Activated gamma-delta T cell (primary cell): ENCODE measurements at places on chromosomes 3 and 15.
A peak's percentile ranks its signal among the peaks of the same experiment; 100 is the strongest.

GRCh38 chr15:81981908-81982307 is 63.9 kb downstream of the MEX3B start:
- DNase-seq, result no peak

GRCh38 chr3:101279765-101280385 is 40.5 kb downstream of the IMPG2 start:
- no peak for DNase-seq

- no peak for DNase-seq
Observed at GRCh38 chr3:188662214-188662613, 508.3 kb downstream of the LPP start.

DNA sequence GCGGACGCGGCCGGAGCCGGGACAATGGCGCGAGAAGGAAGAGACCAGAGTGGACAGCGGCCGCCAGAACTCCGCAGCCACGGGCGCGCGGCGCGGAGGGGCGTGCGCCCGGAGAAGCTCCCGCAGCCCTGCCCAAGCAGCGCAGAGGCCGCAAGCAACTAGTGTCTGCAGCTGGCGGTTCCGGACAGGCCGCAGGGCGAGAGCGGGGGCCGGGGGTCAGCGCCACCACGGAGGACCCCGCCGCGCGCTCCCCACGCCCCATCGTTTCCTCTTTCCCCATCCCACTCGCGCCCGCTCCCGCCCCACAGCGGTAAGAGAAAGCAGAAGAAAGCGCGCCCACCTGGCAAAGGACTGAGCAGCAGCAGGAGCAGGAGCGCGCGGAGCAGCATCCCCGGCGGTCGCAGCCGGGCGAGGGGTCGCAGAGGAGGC is 440 bp downstream of the PRTG start:
- DNase-seq, result no peak

GRCh38 chr3:24128199-24129005 is 183.3 kb downstream of the NR1D2 start:
- DNase-seq, result no peak

DNA sequence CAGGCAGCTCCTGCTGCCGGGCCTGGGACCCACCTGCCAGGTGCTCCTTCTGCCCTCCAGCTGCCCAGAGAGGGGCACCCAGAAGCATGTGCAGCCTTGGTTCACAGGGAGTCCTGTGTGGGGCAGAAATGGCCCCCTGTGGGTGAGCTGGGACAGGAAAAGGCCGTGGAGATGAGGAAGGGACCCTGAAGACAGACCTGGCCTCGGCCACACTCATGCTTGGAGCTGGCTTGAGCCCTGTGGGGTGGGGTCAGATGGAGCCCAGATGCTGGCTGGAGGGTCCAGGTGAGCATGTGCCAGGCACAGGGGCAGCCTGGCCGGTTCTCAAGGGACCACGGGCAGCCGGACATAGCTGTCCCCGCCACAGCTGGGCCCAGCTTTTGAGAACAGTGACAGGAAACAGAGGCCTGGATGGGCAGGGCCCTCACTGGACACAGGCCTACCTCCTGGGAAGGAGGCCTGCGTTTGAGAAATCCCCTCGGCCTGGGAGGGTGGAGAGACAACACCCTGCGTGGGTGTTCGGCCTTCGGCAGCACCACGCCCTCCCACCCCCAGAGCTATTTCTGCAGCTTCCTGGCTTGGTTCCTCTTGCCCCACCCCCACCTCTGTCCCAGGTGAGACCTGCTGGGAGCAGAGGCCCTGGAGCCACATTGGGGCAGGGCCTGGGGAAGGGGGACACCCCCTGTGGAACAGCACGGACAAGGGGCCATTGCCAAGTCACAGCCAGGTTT is 132.6 kb upstream of the MEF2A start:
- DNase-seq, result no peak

DNA sequence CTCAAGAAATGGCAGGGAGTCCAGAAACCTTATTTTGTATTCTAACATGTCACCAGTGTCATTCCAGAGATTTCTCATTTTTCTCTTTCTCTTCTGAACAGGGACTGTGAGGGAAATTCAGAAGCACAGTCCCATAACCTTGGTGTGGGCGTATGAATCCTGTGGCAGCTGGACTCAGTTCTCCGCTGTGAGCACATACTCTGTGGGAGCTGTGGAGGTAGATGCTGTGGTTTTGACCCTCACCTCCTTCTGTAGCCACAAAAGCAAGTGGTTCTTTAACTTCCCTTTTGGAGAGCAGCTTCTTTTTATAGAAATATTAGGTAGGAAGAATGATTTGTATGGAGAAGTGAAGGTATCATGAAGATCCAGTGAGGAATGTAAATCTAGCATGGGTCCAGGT is 13.4 kb downstream of the TMEM207 start:
- DNase-seq, result no peak

DNA sequence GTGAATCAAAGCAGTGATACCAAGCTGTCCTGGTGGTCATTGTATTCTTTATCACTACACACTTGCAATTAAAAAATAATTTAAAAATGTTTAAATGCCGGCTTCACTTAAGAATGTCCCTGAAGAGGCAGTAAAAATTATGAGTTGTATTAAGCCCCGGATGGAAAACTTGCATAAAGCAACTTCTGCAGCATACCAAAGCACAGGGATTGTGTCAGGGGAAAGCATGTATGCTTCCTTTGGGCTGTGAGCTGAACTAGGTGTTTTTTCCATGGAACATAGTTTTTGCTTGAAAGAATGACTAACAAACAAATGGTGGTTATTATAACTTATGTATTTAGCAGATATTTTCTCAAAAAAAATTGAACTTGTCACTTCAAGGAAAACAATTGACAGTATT is 143.1 kb downstream of the ARNT2 start:
- no peak for DNase-seq

DNA sequence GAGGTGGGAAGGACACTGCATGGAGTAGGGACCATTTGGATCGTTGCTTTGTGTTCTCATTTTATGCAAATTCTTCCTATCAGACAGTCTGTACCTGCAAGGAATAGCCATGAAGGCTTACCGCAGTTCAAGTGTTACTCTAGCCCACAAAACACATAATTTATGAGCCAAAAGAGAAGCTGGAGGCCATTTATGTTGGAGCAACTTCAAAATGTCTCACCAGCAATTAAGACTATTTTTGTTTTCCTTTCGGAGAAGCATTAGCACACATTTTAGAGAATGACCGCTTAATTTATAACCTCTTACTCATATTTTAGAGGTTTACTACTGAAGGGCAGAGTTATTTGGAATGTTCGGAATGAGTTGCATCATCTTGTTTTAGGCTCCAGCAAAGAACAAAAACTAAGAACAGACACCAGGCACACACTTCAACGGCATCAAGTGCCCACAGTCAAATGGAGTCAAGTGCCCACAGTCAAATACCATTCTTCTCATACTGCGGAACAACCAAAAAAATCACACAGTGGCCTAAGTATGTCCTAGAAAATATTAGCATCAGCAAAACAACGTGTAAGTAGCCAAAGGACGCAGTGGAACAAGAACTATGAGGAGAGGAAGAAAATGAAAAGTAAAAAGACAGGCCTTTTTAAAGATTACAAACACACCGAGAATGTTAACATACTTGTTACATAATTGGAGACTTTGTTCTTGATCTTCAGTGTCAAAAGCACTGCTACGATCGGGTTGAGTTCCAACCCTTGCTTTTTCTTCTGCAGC is 17.5 kb upstream of the GOLGA8J start:
- DNase-seq, result no peak

- no peak for DNase-seq
Observed at GRCh38 chr3:51304230-51304629, 80.9 kb upstream of the MANF start.

GRCh38 chr15:88428805-88429605 is 38.2 kb downstream of the MRPL46 start:
- no peak for DNase-seq

DNA sequence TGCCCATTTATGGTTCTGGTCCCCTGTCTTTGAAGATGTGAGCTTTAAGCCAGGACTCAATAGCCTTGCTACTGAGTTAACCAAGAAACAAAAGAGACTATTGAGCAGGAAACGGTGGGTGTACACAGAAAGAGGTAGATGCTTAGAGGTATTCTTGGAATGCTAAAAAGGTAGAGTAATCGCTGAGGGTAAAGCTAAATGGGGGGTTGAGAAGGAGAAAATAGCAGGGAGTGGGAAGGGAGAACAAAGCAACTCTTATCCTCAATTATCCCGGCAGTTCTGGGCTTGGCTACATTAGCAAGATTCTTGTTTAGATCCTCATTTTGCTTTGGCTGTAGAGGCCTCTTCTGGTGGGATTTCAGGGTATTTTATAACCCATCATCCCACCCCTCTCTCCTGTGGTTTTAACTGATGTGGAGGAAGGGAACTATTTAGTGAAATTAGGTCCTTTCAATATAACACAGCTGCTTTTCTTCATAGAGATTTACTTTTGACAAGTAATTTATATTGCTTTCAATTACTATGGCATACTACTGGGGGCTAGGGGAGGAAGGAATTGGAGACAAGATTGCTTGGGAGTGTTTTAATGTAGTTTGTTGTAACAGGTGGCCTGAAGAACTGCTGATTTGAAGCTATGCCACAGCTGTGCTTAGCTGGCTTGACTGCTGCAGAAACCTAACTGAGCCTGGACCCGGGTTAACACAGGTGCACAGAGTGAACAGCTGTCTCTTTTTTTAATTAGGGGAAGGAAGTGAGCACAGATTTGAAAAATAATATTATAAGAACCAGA is 234.3 kb upstream of the CCDC54 start:
- no peak for DNase-seq

GRCh38 chr15:32936283-32936918 is 218.6 kb downstream of the GREM1 start:
- DNase-seq, result no peak

GRCh38 chr3:180656406-180656805 is 22.9 kb downstream of the CCDC39 start:
- DNase-seq, result no peak

GRCh38 chr3:109050591-109051167 is 67.3 kb downstream of the MORC1 start:
- no peak for DNase-seq

- DNase-seq, result no peak
Observed at GRCh38 chr3:64213962-64214379, 11.3 kb downstream of the PRICKLE2 start.

GRCh38 chr3:42961633-42962032 is 17.5 kb upstream of the GASK1A start:
- no peak for DNase-seq

DNA sequence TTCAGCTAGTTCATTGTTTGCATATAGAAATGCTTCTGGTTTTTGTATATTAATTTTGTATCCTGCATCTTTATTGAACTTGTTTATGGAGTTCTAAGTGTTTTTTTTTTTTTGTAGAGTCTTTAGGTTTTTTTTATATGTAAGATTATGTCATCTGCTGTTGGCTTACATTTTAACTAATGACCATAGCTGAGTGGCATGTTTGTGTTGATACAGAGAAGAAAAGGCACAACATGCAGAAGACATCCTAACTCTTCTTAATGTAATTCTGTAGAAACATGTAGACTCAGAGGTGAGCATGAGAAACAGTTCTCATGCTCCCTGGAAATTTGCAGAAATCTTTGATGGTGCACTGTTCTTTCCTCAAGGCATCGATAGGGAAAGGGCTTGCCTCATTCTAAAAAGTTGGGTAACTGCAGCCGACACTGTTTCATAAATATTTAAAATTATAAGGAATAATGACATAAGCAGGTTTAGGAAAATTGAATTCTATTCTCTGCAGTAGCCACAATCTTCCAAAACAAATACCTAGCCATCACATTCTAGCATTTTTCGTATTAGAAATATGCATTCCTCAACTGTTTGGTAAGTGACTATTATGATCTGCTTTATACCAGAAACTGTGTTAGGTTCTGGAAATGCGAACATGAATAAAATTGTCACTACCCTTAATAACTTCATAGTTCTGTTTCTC is 499.6 kb upstream of the KCNMB2 start:
- no peak for DNase-seq

DNA sequence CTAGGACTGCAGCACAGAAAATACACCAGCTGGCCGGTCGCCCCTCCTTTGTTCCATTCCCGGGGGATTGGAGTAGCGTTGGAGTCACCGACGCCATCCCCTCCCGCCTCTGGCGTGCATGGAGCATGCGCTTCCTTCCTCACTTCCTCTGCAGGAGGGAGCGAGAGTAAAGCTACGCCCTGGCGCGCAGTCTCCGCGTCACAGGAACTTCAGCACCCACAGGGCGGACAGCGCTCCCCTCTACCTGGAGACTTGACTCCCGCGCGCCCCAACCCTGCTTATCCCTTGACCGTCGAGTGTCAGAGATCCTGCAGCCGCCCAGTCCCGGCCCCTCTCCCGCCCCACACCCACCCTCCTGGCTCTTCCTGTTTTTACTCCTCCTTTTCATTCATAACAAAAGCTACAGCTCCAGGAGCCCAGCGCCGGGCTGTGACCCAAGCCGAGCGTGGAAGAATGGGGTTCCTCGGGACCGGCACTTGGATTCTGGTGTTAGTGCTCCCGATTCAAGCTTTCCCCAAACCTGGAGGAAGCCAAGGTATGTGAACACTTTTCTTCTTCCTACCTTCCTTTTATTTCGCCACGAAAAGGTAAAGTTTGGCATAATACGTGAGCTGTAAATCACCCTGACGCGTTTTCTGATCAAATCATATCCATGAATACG is at the start of gene SCG3:
Gene SCG3 (plus strand): TSS at position 201 of the 661 bp plus-strand sequence. CDS start 253 bp downstream, at position 454.
- peak; percentile 10 for DNase-seq

DNA sequence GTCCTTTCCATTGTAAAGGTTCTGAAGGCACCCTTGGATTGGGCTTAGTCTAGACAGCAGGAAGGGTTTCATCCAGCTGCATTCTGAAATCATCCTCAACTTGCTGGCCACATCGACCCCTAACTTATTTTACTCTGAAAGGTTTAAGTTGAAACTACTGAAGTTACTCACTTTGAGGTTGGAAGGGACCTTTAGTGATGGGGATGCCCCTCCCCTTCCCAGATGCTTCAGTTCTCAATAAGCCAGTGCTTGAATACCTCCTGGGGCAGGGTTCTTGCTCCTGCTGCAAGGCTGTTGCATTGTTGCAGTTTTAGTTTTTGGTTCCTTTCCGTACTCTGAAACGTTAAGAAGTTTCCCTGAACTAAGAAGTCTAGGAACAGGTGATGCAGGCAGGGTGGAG is 26.4 kb downstream of the FGD5 start:
- no peak for DNase-seq

DNA sequence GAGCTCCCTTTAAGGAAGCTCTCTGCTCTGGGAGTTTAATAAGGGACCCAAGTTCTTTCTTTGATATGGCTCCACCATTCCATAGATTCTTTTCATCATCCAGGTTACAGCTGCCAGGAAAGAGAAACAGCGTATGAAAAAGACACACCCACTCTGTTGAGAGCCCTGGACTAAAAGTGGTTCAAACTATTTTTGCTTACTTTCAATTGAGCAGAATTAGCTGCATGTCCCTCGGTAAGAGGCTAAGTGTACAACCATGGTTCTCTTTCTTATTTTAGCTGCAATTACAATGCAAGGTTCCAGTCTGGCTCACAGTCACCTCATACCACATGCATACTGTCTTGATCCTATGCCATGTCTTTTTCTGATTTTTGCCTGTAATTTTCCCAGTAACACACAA is 1288.3 kb downstream of the NSUN3 start:
- DNase-seq, result no peak

- peak; percentile 21 for DNase-seq
Observed at GRCh38 chr3:38649500-38650247, at the start of gene SCN5A. SCN5A (minus strand) TSS chr3:38649687; CDS start chr3:38633307, 16,380 bp downstream.

- no peak for DNase-seq
Observed at GRCh38 chr15:57229051-57229450, 147.3 kb upstream of the CGNL1 start.

GRCh38 chr15:101813803-101814534 is 2.0 kb downstream of the OR4F15 start:
- DNase-seq, result no peak
